ENCODE measurements at places on chromosomes 3 and 15.

- no peak for DNase-seq
Observed at GRCh38 chr3:120382941-120383447, 33.8 kb upstream of the LRRC58 start.

DNA sequence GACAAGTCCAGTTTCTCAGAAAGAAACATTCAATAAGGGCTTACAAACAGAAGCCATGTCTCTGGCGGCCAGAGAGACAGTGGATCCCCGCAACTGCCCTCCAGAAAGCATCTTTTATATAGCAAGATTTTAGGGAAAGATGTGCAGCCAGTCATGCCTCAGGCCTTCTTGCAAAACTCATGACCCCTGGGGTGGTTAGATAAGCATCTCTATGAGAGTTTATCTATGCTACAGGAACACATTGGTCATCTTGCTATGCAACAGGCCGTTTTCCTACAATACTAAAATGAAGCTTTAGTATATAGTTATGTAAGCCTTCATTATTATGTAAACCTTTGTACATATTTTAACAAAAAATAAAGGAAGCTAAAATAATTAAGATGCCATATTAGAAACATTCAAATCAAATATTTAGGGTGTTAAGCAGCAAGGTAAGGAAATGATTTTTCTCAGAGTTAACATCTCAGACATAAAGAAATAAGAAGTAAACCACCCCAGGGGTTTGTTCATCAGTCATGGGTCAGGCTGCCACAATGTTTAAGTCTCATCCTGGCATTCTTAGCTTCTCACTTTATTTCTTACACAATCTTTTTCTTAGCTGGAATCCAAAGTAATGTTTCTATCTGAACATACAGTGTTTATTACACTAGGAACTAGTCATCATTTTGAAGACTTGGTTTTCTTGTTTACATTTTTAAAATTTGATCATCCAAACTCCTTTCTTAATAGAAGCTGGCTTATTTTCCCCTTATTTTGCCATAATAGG lies 6.3 kb upstream of the FSIP1 start:
- no peak for DNase-seq

- no peak for DNase-seq
Observed at GRCh38 chr3:85574006-85574705, 615.4 kb downstream of the CADM2 start.

DNA sequence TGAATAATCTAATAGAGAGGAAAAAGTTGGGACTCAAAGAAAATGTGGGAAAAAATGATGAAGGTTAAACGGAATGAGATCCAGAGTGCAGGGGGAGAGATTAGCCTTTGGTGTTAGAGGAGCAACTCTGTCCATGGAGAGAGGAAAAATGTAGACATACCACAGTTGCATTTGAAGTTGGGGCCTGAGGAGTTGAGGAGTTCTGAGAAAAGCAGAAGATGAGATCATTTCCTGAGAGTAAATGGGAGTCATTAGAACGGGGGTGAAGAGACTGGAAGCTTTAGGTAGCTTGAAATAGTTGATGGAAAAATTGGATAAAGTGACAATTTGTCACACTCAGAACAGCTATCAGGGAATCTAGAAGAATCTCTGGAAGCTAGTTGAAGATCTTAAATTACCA lies 7.3 kb downstream of the CCR5AS start:
- DNase-seq = no peak

- DNase-seq = no peak
Observed at GRCh38 chr3:137071104-137071503, 113.3 kb downstream of the IL20RB start.

GRCh38 chr3:115580566-115580965 lies 42.7 kb upstream of the GAP43 start:
- DNase-seq = no peak

DNA sequence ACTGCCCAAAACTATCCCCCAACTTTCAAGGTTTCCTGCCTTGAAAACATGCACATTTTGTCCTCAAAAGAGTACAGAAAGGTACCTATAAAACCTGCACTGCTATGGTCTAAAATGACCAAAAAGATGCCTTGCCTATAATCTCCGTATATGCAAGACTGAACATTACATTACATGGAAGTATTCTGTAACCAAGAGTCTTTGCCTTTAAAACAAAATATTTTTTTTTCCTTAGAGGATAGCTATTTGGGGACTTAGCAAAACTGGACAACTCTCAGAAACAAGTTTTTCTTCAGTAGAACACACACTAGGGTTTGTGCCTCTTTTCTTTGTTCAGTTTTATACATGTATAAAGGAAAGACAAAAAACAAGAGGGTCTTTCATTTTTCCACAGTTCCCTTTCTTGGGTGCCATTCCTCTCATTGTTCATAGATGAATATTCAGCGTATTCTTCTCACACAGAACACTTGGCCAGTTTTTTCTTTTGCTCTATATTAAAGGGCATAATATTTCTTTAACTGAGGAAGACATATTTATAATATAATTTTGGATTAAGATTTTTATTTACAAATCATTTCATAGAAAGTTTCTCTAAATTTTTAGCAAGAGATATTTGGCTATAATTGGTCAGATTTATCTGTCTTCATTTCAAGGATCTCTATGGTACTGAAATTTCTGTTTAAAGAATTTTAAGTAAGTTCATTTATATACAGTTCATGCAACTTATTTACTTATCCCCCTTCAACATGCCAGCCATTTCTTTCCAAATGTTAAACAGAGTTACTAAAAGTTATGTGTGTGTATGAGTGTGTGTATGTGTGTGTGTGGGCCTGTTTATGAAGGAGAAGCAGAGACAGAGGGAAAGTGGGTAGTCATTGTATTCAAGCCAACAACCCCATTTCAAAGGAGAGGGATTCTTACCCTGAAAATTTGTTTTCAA lies 142.6 kb downstream of the ZBTB20 start:
- DNase-seq = no peak

DNA sequence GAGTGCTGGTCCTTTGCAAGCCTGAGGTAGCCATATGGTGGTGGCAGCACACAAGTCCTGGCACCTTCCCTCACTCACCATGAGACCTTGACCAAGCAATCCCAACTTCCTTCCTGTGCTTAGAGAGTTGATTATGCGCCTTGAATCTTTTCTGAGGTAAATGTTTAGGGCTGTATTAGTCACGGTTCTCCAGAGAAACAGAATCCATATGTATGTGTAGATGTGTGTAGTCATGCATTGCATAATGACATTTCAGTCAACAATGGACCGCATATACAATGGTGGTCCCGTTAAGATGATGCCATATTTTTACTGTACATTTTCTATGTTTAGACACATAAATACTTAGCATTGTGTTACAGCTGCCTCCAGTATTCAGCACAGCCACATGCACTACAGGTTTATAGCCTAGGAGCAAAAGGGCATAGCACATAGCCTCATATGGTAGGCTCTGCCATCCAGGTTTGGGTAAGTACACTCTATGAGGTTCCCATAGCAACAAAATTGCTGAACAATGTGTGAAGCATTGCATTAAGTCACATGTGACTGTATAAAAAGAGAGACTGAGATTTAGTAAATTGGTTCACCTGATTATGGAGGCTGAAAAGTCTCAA lies 20.2 kb upstream of the NUP210 start:
- no peak for DNase-seq

DNA sequence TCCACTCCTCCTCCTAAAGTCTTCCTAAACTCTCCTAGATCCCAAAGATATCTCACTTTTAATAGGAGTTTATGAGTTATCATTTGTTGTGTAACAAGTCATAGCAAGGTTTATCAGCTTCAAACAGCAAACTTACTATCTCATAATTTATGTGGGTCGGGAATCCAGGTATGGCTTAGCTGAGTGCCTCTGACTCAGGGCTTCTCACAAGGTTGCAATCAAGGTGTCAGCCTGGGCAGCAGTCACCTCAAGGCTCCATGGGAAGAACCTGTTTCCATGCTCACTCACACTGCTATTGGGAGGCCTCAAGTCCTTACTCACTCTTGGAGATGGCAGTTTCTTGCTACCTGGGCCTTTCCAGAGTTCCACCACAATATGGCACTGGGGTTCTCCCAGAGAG lies 889.8 kb downstream of the MCTP2 start:
- no peak for DNase-seq

DNA sequence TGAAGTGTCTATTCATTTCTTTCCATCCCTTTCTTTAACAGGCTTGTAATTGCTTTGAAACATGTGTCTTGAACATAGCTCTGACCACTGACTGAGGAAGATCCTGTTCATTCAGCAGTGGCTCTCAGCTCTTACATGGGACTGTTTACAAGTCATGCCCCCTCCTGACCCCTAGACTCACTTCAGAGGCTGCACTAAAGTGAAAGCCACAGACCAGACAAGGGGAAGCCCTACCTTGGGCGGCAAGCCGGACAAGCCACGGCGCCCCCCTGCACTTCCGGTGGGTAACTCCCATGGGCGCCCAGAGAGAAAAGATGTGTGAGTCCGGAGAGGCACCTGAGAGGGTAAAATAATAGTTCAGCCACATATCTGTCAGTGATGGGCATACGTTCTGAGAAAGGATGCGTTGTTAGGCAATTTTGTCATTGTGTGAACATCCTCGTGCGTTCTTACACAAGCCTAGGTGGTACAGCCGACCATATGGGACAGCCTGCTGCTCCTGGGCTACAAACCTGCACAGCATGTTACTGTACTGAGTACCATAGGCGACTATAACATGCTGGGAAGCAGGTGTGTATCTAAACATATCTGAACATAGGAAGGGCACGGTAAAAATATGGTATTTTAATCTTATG lies 116.2 kb downstream of the CHSY1 start:
- DNase-seq = no peak

- no peak for DNase-seq
Observed at GRCh38 chr3:111252779-111253178, 181.2 kb downstream of the NECTIN3 start.

DNA sequence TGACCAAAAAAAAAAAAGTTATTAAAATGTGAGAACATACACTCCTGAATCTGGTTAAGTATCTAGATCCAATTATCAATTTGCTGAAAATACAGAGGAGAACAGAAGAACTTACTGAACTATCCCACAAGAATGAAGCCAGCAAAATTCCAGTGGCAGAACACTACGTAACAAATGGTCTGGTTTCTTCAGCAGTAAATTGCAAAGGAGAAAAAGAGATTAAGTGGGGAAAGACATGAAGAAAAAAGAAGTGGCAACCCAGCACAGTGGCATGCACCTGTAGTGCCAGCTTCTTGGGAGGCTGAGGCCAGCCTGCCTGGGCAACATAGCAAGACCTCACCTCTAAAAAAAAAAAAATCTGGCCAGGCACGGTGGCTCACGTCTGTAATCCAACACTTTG lies 62.1 kb downstream of the LHFPL4 start:
- DNase-seq = no peak

DNA sequence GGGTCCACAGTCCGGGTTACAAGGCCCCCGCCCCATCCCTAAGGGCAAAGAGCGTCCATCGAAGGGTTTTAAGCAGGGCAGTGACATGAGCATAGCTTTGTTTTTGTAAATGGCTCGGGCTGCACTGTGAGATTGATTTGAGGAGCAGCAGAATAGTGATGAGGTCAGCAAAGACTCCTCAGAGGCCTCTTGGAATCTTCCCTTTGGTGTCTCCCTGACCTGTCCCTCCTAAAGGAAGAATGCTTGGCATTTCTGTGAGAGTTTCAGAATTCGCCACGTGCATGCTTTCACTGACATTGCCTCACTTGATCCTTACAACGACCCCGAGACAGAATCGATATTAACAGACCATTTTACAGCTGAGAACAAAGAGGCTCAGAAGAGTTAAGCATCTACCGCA lies 20.3 kb downstream of the LAMP3 start:
- DNase-seq = no peak

GRCh38 chr3:88385090-88385489 lies 235.3 kb downstream of the C3orf38 start:
- no peak for DNase-seq

GRCh38 chr3:119311081-119311925 lies 17.1 kb downstream of the ARHGAP31 start:
- no peak for DNase-seq

DNA sequence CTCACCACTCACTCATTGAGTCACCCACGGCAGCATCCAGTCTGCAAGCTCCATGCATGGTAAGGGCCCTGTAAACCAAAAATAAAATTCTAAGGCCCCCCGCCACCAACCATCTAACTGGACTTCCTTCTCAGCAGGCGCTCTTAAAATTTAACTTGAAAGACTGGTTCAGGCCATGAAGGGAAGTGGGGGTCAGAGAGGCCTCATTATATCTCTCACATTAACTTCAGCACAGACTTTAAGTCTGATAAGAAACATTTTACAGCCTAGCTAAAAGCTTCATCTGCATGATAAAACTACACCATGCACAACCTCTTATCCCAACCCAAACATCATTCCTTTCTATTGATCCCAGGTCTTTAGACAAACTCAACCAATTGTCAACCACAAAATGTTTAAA lies 38.5 kb downstream of the FBLN2 start:
- DNase-seq = no peak

DNA sequence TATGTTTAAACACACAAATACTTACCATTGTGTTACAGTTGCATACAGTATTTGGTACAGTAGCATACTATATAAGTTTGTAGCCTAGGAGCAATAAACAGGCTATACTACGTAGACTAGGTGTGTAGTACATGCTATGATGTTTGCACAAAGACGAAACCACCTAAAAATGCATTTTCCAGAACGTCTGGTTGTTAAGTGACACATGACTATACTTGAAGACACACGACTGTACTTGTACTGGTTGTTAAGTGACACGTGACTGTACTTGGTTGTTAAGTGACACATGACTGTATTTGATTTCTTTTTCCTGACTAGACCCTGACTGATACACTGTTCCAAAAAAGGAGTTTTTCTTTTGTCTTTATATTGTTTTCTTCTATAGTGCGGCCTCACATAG lies 34.1 kb downstream of the RAB8B start:
- no peak for DNase-seq

DNA sequence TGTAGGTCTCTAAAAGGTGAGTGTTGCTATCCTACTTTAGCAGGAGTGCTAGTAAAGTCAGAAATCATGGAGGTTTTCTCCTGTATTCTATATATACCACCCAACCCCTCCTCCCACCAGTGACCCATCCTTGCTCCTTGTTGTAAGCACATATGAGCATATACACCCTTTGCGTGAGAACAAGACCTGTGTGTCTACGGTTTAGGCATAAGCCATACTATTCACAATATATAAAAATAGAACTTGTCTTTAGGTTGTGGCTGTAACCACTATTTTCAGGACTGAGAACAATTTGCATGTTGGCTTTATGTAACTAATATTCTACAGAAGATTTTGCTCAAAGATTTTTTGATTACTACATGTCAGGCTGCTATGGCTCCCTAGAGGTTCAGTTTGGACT lies 59.1 kb upstream of the TOP2B start:
- DNase-seq = no peak

DNA sequence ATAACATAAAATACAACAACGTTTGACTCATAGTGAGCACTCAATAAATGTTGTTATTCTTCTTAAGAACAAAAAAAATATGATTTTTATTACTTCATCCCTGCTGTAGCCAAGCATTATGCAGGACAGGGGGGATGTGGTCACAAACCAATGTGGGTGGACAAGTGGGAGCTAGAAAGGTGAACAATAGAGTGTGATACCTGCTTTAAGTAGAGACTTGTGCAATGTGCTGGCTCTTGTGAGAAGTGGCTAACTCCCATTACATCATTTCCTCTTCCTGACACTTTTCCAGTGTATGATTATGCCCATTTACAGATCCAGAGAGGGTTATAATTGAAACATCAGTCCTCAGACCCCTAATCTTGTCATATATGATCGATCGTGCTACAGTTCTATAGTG lies 193.6 kb downstream of the UBE2E2 start:
- DNase-seq = no peak

Measured in upper lobe of right lung (tissue), 1 donor.